ENCODE measurements at places on chromosomes 13 and 19. TPM values are rescaled to one million over a fixed set of nuclear protein-coding genes. Genes with fewer than 3 reads are reported as not detected.

DNA sequence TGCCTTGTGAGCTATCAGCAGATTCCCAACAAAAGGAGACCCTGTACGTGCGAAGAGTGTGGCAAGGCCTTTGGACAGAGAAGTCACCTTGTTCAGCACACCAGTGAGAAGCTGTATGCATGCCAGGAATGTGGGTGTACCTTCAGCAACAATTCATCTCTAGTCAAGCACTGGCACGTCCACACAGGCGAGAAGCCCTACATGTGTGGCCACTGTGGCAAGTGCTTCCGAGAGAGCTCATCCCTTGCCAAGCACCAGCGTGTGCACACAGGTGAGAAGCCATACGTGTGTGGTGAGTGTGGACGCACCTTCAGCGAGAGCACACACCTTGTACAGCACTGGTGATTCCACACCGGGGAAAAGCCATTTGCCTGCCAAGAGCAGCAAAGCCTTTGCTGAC lies 7.6 kb upstream of the ZSCAN22 start:
- no peak for DNase-seq

DNA sequence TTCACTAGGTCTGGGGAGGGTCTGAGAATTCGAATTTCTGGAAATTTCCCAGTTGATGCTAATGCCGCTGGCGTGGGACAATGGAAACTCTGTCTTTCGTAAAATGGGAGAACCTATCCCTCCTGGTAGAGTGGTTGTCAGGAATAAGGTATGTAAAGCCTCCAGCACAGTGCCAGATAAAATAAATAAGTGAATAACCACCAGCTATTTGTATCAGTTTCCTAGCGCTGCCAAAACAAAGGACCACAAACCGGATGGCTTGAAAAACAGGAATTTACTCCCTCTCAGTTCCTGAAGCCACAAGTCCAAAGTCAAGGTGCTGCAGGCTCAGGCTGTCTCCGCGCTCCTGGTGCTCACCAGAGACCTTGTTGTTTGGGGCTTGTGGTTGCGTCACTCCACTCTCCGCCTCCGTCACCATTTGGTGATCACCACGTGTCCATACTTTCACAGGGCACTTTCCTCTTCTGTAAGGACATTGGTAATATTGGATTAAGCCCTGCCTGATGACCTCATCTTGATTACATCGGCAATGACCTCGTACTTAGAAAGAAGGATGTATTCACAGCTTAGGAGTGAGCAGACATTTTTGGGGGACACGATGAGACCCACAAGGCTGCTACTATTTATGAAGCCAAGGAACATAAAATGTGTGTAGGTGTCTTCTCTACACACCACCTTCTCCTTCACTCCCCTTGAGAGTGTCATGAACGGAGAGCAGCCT lies 428.5 kb downstream of the IRS2 start:
- DNase-seq = no peak

APC2 gene
- not detected for total RNA-seq

GRCh38 chr19:46970815-46971214 lies 48.8 kb upstream of the NPAS1 start:
- no peak for DNase-seq

GRCh38 chr19:37484406-37485168 lies 15.4 kb downstream of the ZNF570 start:
- no peak for DNase-seq

DNA sequence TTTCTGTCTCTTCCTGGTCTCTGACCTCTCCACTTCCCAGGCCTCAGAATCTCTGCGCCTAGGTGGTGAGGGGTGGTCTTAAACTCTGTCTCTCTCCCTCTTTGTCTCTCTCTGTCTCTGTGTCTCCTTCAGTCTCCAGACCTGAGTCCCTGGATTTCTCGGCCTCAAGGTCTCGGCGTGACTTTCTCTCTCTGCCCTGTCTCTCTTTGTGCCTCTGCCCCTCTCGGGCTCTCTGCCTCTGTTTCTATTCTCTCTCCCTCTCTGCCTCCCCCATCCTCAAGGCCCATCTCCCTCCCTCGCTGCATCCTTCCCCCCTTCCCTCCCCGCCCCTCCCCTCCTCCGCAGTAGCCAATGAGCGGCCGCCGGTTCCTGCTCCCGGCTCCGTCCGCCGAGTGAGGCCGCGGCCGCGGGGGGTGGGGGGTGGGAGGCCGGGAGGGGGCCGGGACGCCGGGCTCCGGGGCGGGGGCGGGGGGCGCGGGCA lies at the start of gene CACNG7:
CACNG7 (plus strand) TSS at position 344 of the 481 bp plus-strand sequence. CDS start 3,554 bp downstream, outside the sequence.
- DNase-seq = no peak

- no peak for DNase-seq
Measured at GRCh38 chr19:2149980-2150793, 1.2 kb downstream of the AP3D1 start.

- DNase-seq = no peak
Measured at GRCh38 chr19:29779921-29780320, 31.9 kb upstream of the CCNE1 start.

- DNase-seq = no peak
Measured at GRCh38 chr19:36093687-36094086, 17.3 kb upstream of the OVOL3 start.

GRCh38 chr13:51771418-51772104 lies 32.4 kb downstream of the DHRS12 start:
- DNase-seq = no peak

GRCh38 chr19:39554701-39555311 lies 14.8 kb upstream of the EID2 start:
- no peak for DNase-seq

- no peak for DNase-seq
Measured at GRCh38 chr19:3668331-3669081, 31.8 kb downstream of the PIP5K1C start.

DNA sequence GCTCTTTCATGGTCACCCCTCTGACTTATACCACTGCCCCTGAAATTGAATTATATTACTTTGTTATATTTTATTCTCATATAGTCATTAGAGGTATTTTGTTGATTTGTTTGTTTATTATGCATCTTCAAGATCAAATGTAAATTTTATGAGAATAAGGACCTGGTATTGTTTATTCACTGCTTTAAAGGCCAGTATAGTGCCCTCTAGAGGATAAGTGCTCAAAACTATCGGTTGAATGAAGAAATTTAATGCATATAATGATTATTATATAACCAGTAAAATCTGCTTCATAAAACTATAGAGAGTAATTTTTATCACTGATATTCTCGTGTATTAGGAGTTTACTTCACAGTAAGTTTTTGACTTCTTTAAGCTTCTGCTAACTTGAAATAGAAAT lies 1401.9 kb downstream of the SLITRK1 start:
- no peak for DNase-seq

EFNB2 gene
- 0.38 TPM for total RNA-seq

TPTE2 gene
- not detected for total RNA-seq

CLDND2 gene
- 2.0 TPM for total RNA-seq

DNA sequence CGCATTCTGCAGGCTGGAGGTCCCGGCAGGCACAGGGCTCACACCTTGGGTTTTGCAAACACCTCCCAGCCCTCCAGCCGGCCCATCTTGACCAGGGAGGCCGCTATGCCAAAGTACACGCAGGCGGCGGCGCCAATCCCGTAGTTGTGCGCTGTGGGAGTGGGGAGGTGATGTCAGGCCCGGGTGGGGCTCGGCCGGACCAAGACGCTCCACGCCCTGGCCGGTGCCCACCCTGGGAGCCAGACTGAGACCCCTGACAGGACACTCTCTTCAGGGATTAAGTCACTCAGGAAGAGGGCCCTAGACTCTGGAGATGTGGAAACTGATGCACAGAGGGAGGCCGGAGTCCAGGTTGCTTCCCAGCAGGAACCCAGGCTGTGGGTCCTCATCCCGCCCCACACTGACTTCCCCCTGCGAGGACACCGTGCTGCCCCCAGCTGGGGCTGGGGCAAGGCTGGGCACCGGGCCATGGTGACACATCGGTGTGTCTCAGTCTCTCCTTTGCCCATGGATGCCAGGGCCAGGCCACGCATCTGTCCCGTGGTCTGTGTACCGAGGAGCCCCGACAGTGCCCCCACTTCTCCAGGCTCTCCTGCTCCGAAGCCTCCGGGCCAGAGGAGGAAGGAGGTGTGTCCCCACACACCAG lies 8.8 kb downstream of the NDUFA11 start:
- DNase-seq = no peak

DNA sequence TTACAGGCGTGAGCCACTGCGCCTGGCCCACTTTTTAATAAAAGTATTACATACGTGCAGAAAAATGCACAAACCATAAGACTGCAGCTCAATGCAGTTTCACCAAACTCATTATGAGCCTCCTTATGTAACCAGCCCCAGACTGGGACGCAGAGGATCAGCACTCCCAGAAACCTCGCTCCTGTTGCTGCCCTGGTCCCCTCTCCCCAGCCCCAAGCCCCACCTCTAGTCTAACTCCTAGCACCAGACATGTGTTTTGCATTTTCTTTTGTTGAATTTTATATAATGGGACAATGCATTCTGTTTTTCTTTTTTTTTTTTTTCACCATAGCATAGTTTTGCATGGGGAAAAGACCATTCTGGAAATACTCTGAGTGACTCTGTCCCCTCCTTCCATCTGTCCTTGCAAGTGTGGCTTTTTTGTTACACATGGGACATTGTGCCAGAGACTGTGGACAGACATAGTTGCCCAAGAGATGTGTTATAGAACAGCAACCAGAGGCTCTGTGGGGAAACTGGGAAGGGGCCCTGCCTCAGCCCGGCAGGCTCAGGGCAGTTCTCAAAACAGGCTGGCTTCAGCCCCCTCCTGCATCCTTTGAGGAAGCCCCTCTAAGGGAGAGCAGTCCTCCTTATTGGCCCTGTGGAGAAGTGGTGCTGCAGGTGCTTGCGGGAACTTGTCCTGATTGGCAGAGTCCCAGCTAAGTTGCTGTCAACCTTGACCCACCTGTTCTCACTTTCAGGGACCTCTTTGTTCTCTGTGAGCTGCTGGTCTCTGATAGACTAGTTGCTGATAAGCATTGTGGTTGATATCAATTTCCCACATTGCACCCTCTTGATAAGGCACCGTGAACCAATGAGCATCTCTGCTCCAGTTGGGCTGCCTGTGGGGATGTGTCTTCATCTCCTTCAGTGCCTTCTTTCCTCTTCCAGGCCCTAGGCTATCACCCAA lies 13.8 kb upstream of the OLFM4 start:
- DNase-seq = no peak

DNA sequence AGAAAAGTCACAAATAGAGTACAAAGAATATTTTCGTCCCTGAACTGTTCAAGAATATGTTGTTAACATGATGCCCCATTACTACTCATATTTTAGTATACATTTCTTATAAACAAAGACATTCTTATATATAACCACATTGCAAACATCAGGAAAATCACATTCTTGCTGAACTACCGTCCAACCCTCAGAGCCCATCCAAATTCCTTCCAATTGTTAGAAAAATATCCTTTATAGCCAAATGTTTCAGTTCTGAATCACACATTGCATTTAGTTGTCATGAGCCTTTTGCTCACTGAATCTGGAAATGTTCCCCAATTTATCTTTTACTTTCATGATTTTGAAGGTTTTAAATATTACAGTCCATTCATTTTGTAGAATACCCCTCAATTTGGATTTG lies 467.8 kb upstream of the ARGLU1 start:
- no peak for DNase-seq

- no peak for DNase-seq
Measured at GRCh38 chr19:4099041-4099764, 24.7 kb downstream of the MAP2K2 start.

TBXA2R gene
- 0.70 TPM for total RNA-seq

TMEM255B gene
- 0.90 TPM for total RNA-seq

GRCh38 chr19:38812841-38813320 lies at the start of gene LGALS4:
Gene LGALS4, minus strand, starts transcription at chr19:38812945. Its CDS starts 59 bp downstream, at chr19:38812886.
- no peak for DNase-seq

DNA sequence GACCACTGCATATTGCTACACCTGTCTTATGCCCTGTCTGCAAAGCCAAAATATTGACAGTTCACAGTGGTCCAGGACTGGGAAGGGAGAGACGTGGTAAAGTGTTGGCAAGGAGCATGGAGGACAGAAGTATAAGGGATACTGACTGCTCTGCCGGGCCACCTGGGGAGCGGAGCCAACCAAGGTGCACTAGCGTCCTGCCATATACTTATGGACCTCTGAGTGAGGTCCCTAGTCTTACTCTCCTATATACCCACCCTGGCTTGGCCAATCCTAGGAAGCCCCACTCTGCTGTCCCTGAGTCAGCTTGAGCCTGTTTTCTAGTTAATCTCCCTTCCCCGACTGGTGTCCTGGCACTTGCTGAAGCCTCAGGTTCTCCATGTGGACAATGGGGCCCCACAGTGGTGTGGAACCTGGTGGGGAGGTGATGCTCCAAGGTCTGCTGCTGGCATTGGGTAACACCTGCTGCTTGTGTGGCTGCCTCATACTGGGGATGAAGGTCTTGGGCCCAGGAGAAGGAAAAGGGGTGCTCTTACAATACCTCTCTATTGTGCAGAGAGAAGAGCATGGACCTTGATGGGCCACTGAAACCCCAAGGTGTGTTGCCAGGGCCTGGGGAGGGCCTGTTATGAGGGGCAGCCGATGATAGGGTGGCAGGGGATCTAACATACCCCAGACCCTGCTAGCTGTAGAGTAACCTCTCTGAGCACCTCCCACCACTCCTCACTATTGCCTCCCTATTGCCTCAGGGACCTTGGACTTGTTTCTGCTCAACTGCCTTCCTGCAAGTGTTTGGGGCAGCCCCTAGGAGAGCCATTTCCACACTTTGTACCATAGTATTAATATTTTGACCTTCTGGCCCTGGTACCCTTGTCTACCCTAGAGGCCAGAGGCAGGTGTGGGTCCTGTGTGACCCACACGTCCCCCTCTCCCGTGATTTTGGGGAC lies 6.7 kb upstream of the TRIM28 start:
- no peak for DNase-seq

DNA sequence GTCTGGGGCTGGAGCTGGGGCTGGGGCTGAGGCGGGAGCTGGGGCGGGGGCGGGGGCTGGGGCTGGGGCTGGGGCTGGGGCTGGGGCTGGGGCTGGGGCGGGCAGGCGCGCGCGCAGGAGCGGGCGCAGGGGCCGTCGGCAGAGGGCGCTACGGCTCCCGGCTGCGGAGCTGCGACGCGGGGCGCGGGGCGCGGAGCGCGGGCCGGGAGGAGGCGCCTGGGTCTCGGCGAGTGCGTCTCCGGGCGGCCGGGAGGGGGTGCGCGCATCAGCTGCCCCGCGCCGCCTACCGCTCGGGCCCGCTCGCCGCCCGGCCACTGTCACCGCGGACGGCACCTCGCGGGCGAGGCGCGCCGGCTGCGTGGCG lies 422 bp upstream of the MTUS2 start:
- DNase-seq = no peak

GRCh38 chr19:10364644-10365043 lies 15.7 kb downstream of the TYK2 start:
- DNase-seq = no peak

DNA sequence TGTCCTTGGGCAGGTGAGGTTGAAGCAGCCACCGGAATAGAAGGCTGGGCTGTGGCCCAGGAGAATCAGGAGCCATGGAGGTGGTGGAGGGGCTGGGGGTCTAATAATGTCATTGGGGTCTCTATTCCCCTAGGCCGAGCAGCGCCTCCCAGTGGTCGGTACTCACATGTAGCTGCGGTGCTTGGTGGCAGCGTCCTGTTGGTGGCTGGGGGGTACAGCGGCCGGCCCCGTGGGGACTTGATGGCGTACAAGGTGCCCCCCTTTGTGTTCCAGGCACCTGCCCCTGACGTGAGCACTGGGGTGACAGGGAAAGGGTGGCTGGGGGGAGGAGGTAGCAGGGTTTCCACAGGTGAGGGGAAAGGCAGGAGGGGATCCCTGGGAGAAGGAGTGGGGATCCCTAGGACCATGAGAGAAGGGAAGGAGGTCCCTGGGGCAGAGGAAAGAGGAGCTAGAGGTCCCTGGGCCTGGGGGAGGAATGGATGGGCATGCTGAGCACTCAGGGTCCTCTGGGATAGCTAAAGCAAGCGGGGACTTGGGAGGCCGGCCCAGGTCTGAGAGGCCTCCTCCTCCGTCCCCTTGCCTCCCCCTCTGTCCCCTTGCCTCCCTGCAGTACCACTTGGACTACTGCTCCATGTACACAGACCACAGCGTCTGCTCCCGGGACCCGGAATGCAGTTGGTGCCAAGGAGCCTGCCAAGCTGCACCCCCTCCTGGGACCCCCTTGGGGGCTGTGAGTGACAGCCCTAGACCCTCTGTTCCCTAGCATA lies 18.1 kb downstream of the MEGF8 start:
- DNase-seq = no peak

Measured in CD4-positive, alpha-beta memory T cell (primary cell).